ENCODE measurements at places on chromosomes 6 and 20.

- DNase-seq = no peak
These were observed 52.2 kb downstream of the MARCKS start for GRCh38 chr6:113909224-113909856.

- no peak for DNase-seq
These were observed 36.5 kb upstream of the BCLAF1 start for GRCh38 chr6:136326038-136326553.

DNA sequence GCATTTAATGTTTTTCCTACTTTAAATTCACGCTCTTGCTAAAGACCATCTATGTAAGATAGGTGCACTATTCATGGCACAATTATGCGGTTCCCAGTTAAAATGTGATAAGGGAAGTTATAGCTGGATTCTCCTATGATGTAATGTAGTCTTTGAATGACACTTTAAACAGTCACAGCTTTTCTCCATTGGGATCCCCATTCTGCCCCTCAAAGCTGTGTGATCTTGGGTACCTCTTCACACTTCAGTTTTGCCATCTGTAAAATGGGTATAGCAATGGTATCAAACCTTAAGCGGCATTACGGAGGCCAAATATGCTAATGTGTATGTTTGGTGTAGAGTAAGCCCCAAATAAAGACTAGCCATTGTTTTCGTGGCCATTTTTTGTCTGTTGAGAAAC lies 64.7 kb upstream of the ZNF217 start:
- DNase-seq = no peak

GRCh38 chr20:53582574-53583351 lies 10.9 kb downstream of the ZNF217 start:
- DNase-seq = peak; percentile 43

DNA sequence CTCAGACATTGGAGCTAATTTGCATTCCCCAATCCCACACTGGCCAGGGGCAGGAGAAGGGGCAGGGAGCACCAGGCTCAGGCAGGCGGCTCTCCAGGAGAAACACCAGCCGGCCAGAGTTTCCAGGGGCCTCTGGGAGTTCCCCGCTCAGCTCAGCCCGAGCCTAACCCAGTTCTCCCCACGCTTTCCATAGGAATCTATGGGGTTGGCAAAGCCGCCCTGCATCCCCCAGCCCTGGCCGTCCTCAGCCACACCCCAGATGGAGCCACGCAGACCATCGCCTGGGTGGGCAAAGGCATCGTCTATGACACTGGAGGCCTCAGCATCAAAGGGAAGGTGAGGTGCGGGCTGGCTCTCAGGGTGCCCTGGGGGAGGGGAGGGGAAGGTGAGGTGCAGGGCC lies 8.2 kb downstream of the NPEPL1 start:
- no peak for DNase-seq

GRCh38 chr6:126123226-126123625 lies 136.9 kb downstream of the TRMT11 start:
- no peak for DNase-seq

DNA sequence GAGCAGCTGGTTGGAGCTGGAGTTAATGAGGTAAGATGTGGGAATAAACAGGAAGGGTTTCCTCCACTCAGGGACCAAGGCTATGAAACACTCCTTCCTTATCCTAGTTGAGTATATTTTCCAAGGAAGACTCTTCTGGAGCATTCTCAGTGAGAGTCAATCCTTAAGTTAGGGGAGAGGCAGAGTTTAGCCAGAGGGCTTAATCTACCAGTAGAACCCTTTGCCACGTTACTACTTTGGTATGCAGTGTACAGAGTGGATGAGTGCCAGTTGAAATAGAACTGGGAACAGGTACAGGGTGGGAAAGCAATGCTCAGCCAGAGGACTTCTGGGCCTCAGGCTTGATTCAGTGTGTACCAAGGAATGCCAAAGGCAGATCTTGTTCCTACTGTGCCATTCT lies 114.3 kb downstream of the UBE3D start:
- DNase-seq = no peak

- DNase-seq = no peak
These were observed 3.1 kb upstream of the CCDC167 start for GRCh38 chr6:37502703-37503291.

DNA sequence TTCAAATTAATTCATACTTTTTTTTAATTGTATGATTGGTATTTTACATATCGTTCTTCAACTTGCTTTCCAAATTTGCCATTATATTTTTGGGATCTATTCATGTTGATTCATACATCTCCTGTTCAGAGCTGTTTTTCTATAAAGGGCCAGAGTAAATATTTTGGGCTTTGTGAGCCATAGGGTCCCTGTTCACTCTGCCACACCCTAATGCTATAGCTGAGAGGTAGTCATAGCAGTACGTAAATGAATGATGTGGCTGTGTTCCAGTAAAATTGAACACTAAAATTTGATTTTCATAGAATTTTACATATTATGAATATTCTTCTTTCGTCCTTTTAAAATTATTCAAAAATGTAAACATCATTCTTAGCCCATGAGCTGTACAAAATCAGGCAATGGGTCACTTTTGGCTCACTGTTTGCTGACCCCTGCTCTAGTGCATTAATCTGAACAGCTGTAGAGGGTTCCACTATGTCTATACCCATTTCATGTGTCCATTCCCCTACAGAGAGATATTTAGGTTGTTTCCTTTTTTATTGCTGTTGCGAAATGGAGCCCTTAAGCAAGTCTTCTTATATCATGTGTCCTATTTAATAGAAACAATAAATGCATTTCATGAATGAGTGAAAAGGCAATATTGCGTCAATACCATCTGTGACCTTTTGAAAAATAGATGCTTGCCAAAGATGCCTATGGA lies 136.4 kb upstream of the SALL4 start:
- DNase-seq = no peak

GRCh38 chr6:128432394-128432793 lies 88.0 kb downstream of the PTPRK start:
- no peak for DNase-seq
